Right lobe of liver (tissue), 6 donors: ENCODE measurements at places on chromosomes 6 and 20. TPM values are rescaled to one million over a fixed set of nuclear protein-coding genes. Genes with fewer than 3 reads are reported as not detected.

NECAB3 gene
- total RNA-seq, result 17.7 TPM

KIAA1586 gene
- total RNA-seq, result 4.5 TPM

TMEM244 gene
- total RNA-seq, result not detected

DNA sequence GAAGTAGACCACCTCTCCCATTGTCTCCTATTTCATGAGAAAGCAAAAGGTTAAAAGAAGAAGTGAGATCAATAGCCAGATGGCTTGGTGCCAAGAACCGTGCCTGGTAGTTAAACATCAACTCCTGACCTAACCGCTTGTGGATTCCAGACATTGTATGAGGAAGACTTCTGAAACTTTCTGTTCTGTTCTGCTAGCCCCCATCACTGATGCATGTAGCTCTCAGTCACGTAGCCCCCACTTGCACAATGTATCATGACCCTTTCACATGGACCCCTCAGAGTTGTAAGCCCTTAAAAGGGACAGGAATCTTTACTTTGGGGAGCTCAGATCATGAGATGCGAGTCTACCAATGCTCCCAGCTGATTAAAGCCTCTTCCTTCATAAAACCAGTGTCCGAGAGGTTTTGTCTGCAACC is 301.2 kb downstream of the RNGTT start:
- no peaks in the 10 kb centered on the region for H3K27me3 ChIP-seq
- H3K36me3 ChIP-seq, result no peaks in the 10 kb centered on the region
- H3K27ac ChIP-seq, result peak overlapping the region; percentile 84
- H3K4me3 ChIP-seq, result peak overlapping the region; percentile 31

- no peak overlapping the region for H3K4me3 ChIP-seq
- no peaks in the 10 kb centered on the region for H3K27me3 ChIP-seq
- no peaks in the 10 kb centered on the region for H3K36me3 ChIP-seq
- no peak for DNase-seq
Observed at GRCh38 chr6:163324326-163324687, 90.2 kb upstream of the QKI start.

DNA sequence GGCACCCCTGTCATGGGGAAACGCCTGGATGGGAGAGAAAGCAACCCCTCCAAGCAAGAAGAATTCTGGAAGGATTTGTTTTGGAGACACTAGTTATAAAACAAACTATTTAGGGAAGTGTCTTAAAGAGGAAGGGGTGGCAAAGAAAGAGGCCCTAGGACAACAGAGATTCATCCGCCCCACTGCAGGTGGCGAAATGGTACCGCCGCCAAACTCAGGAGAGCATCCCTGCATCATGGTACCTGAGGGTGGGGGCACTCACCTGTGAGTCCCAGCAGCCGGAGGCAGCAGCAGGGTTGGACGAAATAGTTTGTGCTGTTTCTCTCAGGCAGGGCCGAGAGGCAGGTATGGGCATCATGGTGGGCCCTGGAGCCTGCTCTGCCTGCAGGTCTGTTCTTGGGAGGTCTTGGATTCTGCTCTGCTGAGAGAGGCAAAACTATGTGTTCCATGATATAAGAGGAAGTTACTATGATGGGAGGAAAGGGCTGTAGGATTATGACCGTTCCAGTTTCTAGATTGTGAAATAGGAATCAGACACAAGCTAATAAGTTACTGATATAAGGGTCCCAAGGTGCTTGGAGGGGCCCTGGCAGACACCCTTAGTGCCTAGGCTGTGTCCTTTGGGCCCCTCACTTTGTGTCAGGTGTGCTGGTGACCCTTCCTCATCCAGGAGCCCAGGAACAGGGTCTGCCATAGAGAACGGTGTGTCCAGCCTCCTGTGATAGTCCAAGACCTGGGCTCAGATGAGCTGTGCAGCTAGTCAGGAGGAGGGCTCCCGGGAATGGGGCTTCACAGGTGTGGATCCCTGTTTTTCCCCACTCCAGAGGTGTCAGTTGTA is 20.4 kb downstream of the SIRPD start:
- no peaks in the 10 kb centered on the region for H3K27me3 ChIP-seq
- no peak overlapping the region for H3K4me3 ChIP-seq
- no peaks in the 10 kb centered on the region for H3K36me3 ChIP-seq
- no peak for DNase-seq

DNA sequence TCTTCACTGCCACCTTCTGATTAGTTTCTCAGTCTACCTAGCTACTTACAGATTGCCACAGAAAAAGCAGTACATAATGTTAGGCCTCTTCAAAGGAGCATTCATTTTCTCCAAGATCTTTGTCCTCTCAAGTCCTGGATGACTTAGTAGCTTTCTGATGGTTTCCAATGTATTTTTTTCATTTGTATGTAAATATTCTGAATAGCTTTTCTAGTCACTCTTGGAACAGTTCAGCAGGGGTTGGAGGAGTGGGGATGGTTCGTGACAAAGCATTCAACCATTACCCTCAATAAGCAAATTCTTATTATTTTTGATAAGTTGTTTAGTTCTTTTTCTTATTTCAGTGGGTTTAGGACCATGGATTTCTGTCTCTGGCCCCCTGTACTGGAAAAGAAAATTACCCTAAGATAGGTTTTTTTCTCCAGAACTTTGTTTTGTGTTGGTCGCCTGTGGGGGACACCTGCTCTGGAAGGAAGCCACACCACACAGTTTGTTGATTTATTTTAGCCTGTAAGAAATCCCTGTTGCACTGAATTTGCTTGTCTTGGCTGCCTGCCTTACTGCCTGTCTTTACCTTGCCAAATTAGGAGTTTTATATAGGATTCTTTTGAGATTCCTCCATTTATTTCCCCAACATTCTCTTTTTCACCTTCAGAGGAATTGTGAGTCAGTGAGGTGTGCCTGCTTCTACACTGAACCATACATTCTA is 247.9 kb downstream of the RFPL4B start:
- no peak for DNase-seq
- no peak overlapping the region for H3K27ac ChIP-seq
- H3K4me3 ChIP-seq, result no peak overlapping the region
- no peaks in the 10 kb centered on the region for H3K4me1 ChIP-seq

DNA sequence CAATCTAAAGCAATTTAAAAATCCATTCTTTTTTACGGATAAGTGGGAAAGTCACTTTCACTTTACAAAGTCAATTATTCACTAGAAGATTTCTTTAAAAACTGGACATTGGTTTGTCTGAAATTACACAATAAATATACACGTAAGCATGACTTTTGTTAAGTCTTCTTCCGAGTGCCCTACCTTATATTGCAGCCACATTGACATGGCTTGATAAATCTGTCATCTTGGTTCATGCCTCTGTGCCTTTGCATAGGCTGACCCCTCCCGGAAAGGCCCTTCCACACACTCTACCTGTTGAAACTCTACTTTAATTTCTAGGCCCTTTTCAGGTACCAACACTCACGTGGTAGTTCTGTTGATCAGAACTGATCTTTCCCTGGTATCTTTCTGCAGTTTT is 104.1 kb downstream of the SH3BGRL2 start:
- no peak for DNase-seq
- H3K27me3 ChIP-seq, result no peaks in the 10 kb centered on the region
- H3K4me3 ChIP-seq, result peak overlapping the region; percentile 4
- no peaks in the 10 kb centered on the region for H3K4me1 ChIP-seq

GRCh38 chr20:64079273-64080012 is at the start of gene RGS19:
RGS19 (minus strand) TSS chr20:64079518; CDS start chr20:64076886, 2,632 bp downstream.
- peak within 1 kb of the TSS; percentile 50 for H3K27ac ChIP-seq
- no peaks in the 10 kb centered on the region for H3K4me1 ChIP-seq
- H3K4me3 ChIP-seq, result peak within 1 kb of the TSS; percentile 58
- H3K27me3 ChIP-seq, result no peaks in the 10 kb centered on the region
- peak; percentile 79 for DNase-seq
- H3K36me3 ChIP-seq, result no peaks in the 10 kb centered on the region

GRCh38 chr6:149901444-149902140 is 3.7 kb upstream of the RAET1E start:
- no peaks in the 10 kb centered on the region for H3K36me3 ChIP-seq
- H3K27me3 ChIP-seq, result no peaks in the 10 kb centered on the region
- no peak overlapping the region for H3K27ac ChIP-seq
- no peak for DNase-seq

- H3K4me1 ChIP-seq, result no peaks in the 10 kb centered on the region
- H3K27ac ChIP-seq, result no peak overlapping the region
- DNase-seq, result no peak
- H3K36me3 ChIP-seq, result no peaks in the 10 kb centered on the region
Observed at GRCh38 chr6:64679416-64679815, 1027.6 kb downstream of the EYS start.

GRCh38 chr20:46375771-46376170 is 30.6 kb downstream of the ELMO2 start:
- H3K4me3 ChIP-seq, result no peak overlapping the region
- H3K4me1 ChIP-seq, result no peaks in the 10 kb centered on the region
- DNase-seq, result no peak
- no peaks in the 10 kb centered on the region for H3K27me3 ChIP-seq
- no peak overlapping the region for H3K27ac ChIP-seq
- H3K36me3 ChIP-seq, result peaks cover 77% of the 10 kb centered on the region

DNA sequence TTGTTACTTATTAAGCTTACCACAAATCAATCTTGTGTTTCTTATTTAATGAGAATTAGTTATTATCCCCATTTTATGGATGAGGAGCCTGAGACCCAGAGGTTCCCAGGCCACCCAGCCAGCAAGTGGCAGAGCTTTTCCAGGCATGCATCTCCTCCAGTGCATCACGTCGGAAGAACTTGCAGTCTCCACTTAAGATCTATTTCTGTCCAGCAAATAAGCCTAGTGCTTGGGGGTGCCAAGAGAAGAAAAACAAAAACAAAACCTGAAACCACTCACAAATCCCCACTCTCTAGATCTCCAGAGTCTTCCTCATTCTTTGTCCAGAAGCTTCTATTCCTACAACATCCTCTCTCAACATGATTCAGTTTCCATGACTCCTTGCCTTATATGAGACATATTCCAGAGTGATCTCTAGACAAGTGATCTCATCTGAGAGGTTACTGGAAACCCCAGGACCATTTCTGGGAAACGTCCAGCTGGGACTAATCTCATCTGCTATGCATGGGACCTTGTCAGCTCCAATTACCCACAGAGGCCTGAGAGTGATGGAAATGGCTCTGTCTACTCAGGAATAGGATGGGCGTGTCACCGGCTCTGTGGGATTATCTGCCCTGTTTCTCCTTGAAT is 4.1 kb downstream of the GUCA1B start:
- H3K36me3 ChIP-seq, result no peaks in the 10 kb centered on the region
- no peak for DNase-seq
- H3K27ac ChIP-seq, result no peak overlapping the region
- H3K4me1 ChIP-seq, result no peaks in the 10 kb centered on the region
- no peak overlapping the region for H3K4me3 ChIP-seq

DNA sequence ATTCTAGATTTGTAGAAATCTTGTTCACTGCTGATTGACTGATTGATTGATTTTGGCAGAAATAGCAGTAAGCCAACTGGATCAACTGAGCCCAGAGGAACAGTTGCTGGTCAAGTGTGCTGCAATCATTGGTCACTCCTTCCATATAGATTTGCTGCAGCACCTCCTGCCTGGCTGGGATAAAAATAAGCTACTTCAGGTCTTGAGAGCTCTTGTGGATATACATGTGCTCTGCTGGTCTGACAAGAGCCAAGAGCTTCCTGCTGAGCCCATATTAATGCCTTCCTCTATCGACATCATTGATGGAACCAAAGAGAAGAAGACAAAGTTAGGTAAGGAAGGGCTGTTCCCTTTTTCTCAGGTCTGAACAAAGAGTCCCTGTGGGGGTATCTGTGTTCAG is 31.2 kb downstream of the TREML1 start:
- H3K27ac ChIP-seq, result no peak overlapping the region
- no peak overlapping the region for H3K4me3 ChIP-seq
- peaks cover 7% of the 10 kb centered on the region for H3K36me3 ChIP-seq
- H3K27me3 ChIP-seq, result no peaks in the 10 kb centered on the region
- DNase-seq, result no peak

DNA sequence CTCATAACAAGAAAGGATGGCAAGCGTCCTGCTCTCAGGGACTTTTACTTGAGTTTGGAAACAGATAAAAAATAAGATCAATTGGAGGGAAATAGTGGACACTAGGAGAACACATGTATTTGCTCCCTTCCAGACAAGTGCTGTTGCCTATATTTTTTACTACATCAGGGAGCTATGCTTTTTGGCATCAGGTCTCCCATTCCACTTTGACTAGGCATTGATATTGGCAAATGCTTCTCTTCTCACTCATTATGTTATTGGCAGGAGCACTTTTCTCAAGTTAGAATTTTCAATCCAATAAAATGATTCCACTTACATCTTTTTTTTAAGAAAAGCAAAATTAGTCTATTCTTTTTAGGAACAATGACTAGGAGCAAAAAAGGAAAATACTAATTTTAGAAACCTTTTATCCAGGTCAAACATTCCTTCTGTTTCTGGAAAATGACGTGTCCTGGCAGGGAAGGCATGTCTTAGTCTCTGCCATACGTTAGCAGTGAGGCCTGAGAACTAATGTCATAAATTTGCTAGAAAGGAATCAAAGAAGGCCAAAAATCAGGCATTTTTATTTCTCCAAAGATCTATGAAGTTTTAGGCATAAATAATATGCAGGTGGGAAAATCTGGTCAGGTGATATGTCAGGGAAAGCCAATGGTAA is 21.4 kb downstream of the BCAS1 start:
- no peaks in the 10 kb centered on the region for H3K4me1 ChIP-seq
- H3K27me3 ChIP-seq, result no peaks in the 10 kb centered on the region
- H3K4me3 ChIP-seq, result no peak overlapping the region
- DNase-seq, result no peak
- H3K27ac ChIP-seq, result no peak overlapping the region

GRCh38 chr6:149055195-149055899 is 262.2 kb upstream of the TAB2 start:
- H3K27ac ChIP-seq, result no peak overlapping the region
- H3K27me3 ChIP-seq, result no peaks in the 10 kb centered on the region
- no peaks in the 10 kb centered on the region for H3K36me3 ChIP-seq
- no peaks in the 10 kb centered on the region for H3K4me1 ChIP-seq
- no peak overlapping the region for H3K4me3 ChIP-seq

DNA sequence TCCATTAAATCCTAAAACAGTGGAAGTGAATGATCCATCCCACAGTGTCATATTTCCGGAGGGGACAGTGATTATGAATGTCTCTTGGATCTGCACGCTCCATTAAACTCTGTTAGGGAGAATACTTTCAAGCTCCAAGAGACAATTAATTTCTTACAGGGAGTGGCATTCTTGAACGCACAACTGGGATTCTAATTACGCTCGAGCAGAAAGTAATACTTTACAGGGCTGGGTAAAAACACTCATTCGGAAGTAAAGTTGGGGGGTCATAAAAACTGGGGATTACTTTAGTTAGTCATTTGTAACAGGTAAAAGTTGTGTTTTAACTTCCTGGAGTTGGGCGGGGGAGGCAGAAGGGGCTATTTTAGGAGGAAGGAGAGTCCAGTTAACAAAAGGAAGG is 151.8 kb downstream of the ZFP64 start:
- H3K36me3 ChIP-seq, result no peaks in the 10 kb centered on the region
- no peak overlapping the region for H3K4me3 ChIP-seq
- H3K27ac ChIP-seq, result no peak overlapping the region
- H3K27me3 ChIP-seq, result no peaks in the 10 kb centered on the region

- H3K27me3 ChIP-seq, result no peaks in the 10 kb centered on the region
- no peaks in the 10 kb centered on the region for H3K4me1 ChIP-seq
- no peaks in the 10 kb centered on the region for H3K36me3 ChIP-seq
- no peak overlapping the region for H3K4me3 ChIP-seq
- no peak for DNase-seq
- no peak overlapping the region for H3K27ac ChIP-seq
Observed at GRCh38 chr6:18961566-18961965, 574.4 kb downstream of the RNF144B start.
